ENCODE measurements at places on chromosomes 12 and 14.

GRCh38 chr14:61103541-61104339, 122.7 kb downstream of the SLC38A6 start:
- peak; percentile 97 for DNase-seq

GRCh38 chr12:132206046-132206434, 61.8 kb downstream of the NOC4L start:
- no peak for DNase-seq

DNA sequence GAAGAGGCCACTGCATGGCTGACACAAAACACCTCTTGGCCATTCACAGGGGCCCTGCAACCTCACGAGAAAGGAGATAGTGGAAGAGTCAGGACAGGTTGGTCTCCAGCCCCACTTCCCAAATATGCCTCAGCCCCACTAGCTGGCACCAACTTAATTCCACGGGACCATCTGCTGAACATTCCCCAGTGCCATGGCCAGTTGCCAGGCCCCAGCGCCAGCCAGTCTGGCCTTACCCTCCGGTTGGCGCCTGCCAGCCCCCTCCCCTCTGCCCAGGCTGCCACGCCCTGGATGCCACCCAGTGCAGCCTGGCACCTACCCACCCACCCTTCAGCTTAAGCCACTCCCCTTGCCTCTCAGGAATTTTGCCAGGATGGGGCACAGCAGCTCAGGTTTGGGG, 21.2 kb upstream of the HSPB8 start:
- no peak for DNase-seq

DNA sequence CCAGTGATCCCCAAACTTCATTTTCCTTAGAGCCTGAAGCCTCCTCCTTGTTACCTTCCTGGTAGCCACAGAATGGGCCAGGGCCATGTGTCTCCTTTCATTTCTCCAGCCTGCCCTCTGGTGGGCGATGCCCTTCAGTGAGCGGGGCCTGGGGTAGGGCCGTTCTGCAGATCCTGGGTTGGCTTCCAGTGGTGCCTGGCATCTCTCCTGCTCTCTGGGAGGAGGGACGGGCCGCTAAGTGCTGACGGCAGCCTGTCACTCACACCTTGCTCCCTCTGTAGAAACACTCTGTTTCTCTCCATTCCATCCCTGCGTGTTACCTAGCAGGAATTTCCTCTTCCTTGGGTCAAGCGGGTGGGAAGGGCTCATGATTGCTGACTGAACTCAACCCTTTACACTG, 232.1 kb downstream of the CACNA1C start:
- DNase-seq: peak; percentile 90

- no peak for DNase-seq
Observed at GRCh38 chr12:22800332-22800731, 175.4 kb downstream of the ETNK1 start.

- DNase-seq: peak; percentile 6
Observed at GRCh38 chr14:49512571-49512970, 73.6 kb downstream of the RPS29 start.

- no peak for DNase-seq
Observed at GRCh38 chr14:76581592-76581991, 179.7 kb upstream of the VASH1 start.

DNA sequence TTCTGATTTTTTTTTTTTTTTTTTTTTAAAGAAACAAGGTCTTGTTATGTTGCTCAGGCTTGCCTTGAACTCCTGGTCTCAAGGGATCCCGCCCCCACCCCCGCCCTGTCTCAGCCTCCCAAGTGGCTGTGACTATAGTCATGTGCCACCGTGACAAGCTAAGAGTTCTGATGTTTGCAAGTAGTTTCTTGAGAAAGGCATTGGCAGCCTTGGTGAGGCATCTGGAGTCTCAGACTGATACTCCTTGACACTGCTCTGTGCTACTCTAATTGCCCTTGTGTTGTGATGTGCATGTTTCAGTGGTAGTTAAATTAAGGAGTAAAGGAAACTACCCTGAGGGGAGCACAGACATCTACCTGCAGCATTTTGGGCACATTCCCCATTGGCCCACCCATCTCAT, 46.2 kb upstream of the OR4E1 start:
- no peak for DNase-seq

DNA sequence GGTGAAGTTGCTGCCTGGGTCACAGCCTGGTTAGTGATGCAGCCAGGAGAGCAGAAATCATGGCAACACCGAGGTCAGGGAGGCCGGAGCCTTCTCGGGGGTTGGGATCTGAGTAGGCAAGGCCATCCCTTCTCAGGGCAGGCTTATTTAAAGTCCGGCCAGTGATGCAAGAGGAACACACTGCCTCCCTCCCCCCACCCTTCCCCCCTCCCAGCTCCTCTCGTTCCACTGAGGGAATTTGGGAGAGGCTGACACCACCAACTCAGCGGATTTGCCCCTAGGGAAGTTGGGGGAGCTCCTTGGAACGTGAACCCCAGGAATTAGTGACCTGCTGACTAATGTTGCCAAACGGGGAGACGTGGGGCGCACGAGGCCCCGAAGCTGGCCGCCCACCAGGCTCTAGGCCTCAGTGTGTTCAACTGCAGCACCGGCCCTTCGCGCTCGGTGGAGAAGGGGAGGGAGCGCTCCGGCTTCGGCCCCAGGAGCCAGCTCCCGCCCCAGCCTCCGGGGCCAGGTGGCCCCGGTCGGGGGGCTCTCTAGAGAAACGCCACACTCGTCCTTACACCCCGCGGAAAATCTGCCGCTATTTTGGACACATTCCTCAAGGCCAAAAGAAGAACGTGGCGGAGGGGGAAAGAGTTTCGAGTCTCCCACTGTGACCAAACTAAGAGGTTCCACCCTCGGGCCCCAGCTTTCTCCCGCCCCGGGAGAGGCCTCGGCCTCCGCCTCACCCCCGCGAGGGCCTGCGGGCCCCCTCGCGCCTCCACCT, 1.6 kb downstream of the CTDSP2 start:
- DNase-seq: peak; percentile 94

- DNase-seq: no peak
Observed at GRCh38 chr14:91146661-91147060, 32.8 kb downstream of the DGLUCY start.

- peak; percentile 68 for DNase-seq
Observed at GRCh38 chr12:52006726-52007157, at the start of gene TAMALIN. TAMALIN (plus strand) TSS chr12:52006946; CDS start chr12:52007020, 74 bp downstream.

DNA sequence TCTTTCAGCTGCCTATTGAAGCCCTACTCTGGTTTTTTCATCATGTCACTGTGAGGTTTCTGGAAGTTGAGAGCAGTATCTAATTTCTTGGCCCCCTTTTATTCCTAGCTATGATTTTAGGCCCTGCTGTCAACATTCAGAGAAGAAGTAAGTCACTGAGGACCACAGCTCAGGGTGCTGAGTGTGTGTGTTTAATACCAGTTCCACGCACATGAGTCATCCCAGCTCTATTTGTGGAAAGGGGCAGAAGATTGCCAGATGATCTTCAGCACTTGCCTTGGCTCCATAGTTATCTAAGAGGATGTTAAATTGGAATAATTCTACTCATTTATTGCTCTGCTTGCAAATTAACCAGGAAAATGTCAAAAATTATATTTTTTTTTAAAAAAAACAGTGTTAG, 65.5 kb upstream of the SLC38A4 start:
- DNase-seq: peak; percentile 63

DNA sequence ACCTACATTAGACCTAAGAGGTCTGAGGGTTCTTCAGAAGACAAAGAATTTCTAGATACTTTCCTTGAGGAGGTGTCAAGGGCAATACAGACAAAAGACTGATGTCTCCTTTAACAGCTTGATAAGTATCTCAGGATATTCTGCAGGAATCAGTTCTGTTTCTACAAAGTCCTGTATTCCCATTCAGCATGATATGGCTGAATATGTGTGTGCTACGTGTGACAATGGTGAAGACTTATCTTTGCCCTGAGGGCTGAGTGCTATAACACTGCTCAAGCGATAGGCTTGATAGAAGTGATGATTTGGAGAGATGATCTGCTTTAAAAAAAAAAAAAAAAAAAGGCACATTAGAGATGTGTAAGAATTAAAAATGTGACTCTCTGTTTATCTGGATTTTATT, 429.7 kb downstream of the EGLN3 start:
- no peak for DNase-seq

DNA sequence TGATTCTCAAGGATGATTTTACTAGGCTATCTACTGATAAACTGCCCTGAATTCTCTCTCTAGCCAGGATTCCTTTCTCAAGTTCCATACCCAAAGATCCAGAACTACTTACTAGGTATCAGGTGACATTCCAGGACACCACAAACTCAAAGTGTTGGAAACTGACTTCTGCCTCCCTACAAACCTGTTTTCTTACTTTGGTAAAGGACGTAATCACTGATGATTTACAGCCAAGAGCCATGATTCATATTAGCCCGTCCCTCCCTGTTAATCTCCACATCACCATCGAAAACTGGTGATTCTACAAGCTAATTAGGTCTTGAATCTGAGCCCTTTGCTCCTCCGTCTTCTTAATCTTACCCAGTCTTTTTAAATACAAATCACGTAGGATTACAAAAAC, 1.0 kb upstream of the ATG14 start:
- DNase-seq: no peak

DNA sequence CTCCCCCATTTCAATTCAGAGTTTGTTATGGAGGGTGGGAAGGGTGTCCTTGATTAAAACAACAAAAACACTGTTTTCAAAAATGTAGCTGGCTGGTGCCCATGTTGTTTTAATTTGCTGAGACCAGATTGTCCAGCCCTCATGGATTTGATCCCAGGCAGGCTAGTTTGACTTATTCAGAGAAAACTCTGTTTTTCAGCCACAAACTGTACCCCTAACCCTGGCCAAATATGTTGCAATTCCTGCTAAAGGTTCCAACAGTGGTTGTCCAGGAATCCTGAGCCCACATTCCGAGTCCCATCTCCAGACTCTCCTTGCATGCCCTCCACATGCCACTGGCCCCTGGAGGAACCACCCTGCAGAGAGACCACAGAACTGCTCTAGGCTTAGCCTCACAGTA, 36.0 kb downstream of the MAP1LC3B2 start:
- peak; percentile 54 for DNase-seq

GRCh38 chr14:61476754-61477410, 155.5 kb downstream of the PRKCH start:
- peak; percentile 93 for DNase-seq

DNA sequence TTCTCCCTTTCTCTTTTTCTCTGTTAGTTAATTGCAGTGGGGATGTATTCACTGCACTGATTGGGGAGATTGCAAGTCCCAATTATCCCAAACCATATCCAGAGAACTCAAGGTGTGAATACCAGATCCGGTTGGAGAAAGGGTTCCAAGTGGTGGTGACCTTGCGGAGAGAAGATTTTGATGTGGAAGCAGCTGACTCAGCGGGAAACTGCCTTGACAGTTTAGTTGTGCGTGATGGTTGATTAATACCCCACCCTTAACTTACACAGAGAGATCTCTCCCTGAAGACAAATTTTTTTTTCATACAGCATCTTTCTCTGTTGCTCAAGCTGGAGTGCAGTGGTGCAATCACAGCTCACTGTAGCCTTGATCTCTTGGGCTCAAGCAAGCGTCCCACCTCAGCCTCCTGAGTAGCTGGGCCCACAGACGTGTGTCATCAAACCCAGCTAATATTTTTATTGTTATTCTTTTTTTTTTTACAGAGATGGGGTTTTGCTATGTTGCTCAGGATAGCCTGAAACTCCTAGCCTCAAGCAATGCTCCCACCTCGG, 4.6 kb downstream of the C1S start:
- no peak for DNase-seq

DNA sequence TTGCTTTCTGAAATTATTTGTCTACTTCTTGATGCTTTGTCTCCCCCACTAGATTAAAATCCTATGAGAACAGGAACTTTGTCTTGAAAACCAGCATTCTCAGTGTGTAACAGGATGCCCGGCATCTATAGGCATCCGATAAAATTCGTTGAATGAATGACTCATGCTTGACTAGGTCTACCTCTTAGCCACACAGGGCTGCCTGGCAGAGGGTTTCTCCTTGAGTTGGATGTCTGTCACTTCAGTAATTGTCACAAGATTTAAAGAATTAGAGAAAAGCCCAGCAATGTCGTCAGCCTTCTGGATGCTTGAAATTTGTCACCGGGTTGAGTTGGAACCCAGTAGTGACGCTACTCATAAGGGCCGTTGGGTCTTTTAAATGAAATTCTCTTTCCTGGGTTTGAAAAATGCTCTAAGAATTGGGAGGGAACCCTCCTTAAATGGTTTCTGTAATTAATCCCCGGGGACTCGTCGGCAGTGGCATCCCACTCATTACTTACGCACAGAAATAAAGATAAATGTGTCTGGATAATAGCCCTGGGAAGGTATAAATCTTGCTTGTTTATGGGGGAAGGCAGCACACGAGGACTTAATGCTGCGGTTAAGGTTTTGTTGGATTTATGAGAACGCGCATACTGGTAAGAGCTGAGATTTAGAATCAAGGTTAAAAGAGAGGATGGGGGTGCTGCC, 194.1 kb downstream of the AACS start:
- DNase-seq: no peak

GRCh38 chr14:73424453-73424852, 33.9 kb downstream of the NUMB start:
- DNase-seq: no peak

DNA sequence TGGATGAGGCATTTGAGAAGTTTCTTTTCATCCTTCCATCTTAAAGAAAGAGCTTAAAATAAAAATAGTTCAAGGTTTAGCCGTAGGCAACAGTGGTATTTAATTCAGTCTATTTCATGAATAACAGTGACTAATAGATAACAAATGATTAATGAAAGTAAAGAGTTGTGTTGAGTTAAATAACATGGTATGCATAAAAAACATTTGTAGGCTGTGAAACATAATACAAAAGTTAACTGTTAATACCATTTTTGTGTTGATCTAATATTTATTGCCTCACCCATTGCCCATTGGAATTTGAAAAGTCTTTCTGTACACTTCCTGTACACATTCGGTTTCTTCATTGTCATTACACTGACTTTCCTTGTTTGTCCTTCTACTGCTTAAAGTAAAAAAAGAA, 108.6 kb upstream of the PDE3A start:
- no peak for DNase-seq

GRCh38 chr14:101476258-101476915, 84.9 kb upstream of the DIO3 start:
- no peak for DNase-seq

- no peak for DNase-seq
Observed at GRCh38 chr14:89165189-89166181, 251.5 kb downstream of the FOXN3 start.

GRCh38 chr12:89521364-89522223, 3.0 kb downstream of the GALNT4 start:
- no peak for DNase-seq

- DNase-seq: no peak
Observed at GRCh38 chr14:104383996-104384775, 195.4 kb upstream of the C14orf180 start.
